Osteocyte (in vitro differentiated cells): ENCODE measurements at places on chromosomes 2 and 18. TPM values are rescaled to one million over a fixed set of nuclear protein-coding genes. Genes with fewer than 3 reads are reported as not detected.

DNA sequence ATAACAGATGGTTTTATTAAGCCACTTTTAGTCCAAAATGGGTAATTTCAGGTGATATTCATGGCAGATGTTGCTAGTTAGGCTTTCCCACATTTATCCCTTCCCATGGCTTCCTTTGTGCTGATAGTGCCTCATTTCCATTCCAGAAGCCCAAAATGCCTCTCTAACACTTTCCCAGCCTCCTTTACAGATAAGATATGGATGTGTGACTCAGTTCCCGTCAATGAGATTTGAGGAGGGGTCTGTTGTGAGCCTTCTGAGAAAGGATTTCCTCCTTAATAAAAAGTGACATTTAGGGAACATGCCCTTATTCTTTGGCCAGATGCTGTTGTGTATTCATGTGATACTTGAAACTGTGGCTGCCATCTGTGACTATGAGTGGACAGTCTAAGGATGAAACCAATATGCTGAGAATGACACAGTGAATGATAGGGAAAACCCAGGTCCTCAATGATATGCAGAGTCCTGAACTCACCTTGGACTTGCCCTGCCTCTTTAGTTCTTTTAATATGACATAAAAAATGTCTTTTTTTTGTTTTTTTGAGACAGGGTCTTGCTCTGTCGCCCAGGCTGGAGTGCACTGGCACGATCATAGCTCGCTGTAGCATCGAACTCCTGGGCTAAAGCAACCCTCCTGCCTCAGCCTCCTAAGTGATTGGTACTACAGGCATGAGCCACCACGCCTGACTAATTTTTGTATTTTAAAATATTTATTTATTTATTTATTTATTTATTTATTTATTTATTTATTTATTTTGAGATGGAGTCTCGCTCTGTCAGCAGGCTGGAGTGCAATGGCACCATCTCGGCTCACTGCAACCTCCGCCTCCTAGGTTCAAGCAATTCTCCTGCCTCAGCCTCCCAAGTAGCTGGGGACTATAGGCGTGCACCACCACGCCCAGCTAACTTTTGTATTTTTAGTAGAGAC lies 5.8 kb upstream of the ACSL3 start:
- no peak for DNase-seq

The MLPH gene
- total RNA-seq, result 21.0 and 22.5 TPM in 2 replicates

The ASIC4 gene
- total RNA-seq, result 0.11 and 0.13 TPM in 2 replicates

DNA sequence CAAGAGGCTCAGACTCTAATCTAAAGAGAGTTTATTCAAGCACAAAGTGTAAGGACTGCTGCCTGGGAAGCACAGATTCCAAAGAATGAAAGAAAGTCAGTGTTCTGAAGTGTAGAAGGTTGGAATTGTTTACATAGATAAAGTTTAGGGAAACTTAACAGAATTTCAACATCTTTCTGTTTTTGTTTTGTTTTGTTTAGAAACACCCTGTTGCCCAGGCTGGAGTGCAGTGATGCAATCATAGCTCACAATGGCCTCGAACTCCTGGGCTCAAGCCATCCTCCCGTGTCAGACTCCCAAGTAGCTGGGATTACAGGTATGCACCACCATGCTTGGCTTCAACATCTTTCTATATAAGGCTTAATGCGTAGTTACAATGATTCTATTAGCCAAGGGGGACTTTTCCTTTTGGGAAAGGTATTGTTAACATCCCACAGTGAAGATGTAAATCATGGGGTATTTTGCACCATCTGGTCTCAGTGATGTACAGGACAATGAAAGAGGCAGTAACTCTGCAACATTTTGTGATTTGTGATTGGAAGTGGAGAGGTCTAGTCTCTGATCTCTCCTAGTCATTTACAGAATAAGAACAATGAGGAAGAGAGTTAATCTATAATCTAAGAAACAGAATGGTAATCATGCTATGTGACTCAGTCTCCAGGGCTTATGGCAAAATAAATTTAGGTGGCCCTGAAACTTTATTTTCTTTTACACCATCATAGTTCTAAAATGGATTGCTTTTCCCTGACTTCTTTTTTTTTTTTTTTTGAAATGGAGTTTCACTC lies 45.6 kb upstream of the MSH6 start:
- no peak for DNase-seq

- no peak for DNase-seq
Observed at GRCh38 chr2:206349375-206349774, 74.9 kb downstream of the ZDBF2 start.

The ANKRD30BL gene
- not detected in 2 replicates for total RNA-seq

DNA sequence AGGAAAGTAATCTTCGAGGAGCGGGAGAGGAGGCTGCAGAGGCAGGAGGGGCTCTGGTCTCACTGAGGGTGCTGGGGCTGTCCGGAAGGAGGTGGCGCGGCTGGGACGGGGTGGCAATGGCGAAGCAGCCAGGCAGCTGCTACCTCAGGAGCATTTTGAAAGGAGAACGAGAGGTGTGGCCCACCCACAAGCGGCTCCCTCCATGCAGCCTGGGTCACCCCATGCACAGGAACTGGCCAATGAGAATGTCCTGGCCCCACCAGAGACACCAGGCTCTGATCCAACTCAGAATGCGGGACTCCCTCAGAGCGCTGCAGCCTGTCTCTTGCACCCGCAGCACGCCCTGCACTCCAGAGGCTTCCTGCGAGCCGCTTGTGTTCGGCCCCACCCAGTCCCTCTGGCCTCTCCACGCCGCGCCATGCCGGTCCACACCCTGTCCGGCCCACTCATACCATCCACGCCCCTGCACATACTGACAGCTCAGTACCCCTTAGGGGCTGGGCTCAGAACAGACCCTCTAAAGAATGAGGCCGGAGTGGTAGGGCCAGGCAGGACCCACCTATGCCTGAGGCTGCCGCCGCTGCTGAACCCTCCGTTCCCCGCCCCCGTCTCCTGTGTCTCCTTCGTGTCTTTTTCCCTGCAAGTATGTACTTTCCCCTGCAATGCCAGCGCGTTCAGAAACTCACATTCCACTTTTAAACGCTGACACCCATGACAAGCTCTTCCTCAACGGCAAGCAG lies 6.4 kb upstream of the BOK start:
- no peak for DNase-seq

DNA sequence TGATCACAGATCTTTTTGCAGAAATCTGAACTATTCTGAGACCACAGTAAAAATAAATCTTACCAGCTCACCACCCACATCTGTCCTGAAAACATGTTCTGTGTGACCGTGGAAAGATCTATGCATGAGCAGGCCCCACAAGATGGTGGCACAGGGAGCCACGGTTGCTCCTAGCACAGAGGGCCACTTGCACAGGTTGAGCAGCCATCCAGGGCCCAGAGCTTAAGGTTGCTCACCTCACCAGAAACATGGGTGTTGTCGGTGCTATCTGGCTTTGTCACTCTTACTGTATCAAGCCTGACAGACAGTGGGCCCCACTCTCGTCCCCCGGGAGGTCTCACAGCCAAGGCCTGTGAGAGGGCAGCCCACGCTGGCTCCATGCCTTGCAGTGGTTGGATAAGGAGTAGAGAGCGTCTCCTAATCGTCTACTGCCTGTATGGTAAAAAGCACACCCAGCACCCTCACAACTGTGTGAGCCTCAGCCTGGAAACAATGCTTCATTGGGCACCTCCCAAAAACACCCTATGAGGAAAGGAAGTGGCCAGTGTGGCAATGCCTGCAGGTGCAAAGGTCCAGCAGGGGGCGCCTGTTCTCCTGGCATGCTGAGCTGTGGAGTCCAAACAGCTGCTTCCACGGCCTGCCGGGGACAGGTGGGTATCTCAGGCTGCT lies 19.6 kb downstream of the TUBB6 start:
- peak; percentile 90 for DNase-seq

The ECEL1 gene
- total RNA-seq, result 0.13 and 0.60 TPM in 2 replicates

DNA sequence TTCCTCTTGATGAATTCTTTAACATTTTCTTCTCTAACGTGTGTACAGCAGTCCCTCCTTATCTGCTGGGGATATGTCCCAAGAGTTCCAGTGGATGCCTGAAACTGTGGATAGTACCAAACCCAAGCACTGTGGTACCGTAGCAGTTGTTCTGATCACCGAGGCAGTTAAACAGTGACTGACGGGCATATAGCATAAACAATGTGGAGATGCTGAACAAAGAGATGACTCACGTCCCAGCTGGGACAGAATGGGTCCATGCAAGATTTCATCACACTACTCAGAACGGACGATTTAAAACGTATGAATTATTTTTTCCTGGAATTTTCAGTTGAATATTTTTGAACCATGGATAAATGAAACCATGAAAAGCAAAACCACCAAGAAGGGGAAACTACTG lies 54.5 kb upstream of the SPAG16 start:
- no peak for DNase-seq

- DNase-seq, result no peak
Observed at GRCh38 chr18:63788447-63789096, 13.4 kb downstream of the SERPINB7 start.

- DNase-seq, result no peak
Observed at GRCh38 chr2:86002375-86002774, 103.3 kb downstream of the POLR1A start.

The CFAP210 gene
- 0.94 TPM in 1 of 2 replicates, not detected in the other for total RNA-seq

GRCh38 chr2:56739413-56739812 lies 555.6 kb downstream of the CCDC85A start:
- DNase-seq, result no peak
